Skeletal muscle tissue (tissue), 5 donors: ENCODE measurements at places on chromosomes 2 and 18. TPM values are rescaled to one million over a fixed set of nuclear protein-coding genes. Genes with fewer than 3 reads are reported as not detected.

The IKZF2 gene
- total RNA-seq, result 4.2 TPM

The GPR45 gene
- not detected for total RNA-seq

The WDFY1 gene
- total RNA-seq, result 38.1 TPM

The CCDC141 gene
- 61.6 TPM for total RNA-seq

The TMEM37 gene
- 2.1 TPM for total RNA-seq

The SULT1C2 gene
- total RNA-seq, result 1.0 TPM

The GPR39 gene
- total RNA-seq, result 1.6 TPM

The STK36 gene
- 5.2 TPM for total RNA-seq

The GALNT5 gene
- total RNA-seq, result 3.1 TPM

The ICA1L gene
- 9.9 TPM for total RNA-seq
